ENCODE measurements at places on chromosomes 5 and 9. TPM values are rescaled to one million over a fixed set of nuclear protein-coding genes. Genes with fewer than 3 reads are reported as not detected.

Gene OR1L6
- not detected for total RNA-seq

Gene DOK3
- total RNA-seq: 8.4 TPM

Gene RC3H2
- 46.0 TPM for total RNA-seq

Gene CAMK2A
- total RNA-seq: 3.3 TPM
